ENCODE measurements at places on chromosomes 6 and 20. TPM values are rescaled to one million over a fixed set of nuclear protein-coding genes. Genes with fewer than 3 reads are reported as not detected.

GRCh38 chr6:7254980-7255835 is 57.8 kb downstream of the SSR1 start:
- no peak for DNase-seq

DNA sequence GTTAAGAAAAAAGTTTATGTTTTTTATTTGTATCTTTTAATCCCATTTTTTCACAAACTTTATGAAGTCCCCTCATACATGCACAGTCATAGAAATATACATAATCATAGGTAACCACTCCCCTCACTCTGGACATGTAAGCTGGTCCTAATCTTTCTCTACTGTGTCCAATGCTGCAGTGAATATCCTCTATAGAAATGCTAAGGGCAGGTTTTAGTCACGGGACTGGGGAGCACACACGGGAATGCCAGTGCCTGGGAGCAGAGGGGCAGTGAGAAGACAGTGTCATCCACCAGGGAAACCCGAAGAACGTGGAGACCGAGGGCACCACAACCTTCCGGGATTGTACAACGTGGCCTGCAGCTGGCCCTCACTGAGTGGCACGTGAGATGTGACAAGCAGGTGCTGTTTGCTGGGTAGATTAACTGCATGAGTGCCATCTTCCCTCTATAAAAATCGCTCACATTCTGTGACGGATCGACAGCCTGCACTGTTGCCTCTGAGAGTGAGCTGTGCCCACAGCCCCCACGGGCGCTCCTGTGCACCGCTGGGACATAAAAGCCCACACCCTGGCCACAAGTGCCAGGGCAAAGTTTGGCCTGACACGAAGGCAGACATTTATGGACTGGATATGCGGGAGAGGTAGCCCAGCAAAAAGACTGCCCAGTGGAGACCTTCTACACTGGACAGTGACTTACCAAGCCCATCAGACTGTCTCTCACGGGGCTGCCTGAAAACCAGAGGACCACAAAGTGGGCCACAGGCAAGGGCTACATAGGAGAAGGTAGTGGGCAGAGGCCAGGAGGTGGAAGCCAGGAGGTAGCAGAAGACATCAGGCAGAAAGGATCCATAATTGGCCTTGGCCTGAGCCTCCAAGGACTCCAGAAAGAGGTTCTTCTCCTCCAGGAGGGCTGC is 63.2 kb downstream of the FGD2 start:
- no peak for DNase-seq

- no peak for DNase-seq
These were observed 34.4 kb upstream of the PTPN1 start for GRCh38 chr20:50475681-50476292.

GRCh38 chr6:15368186-15368585 is 122.3 kb downstream of the JARID2 start:
- no peak for DNase-seq

DNA sequence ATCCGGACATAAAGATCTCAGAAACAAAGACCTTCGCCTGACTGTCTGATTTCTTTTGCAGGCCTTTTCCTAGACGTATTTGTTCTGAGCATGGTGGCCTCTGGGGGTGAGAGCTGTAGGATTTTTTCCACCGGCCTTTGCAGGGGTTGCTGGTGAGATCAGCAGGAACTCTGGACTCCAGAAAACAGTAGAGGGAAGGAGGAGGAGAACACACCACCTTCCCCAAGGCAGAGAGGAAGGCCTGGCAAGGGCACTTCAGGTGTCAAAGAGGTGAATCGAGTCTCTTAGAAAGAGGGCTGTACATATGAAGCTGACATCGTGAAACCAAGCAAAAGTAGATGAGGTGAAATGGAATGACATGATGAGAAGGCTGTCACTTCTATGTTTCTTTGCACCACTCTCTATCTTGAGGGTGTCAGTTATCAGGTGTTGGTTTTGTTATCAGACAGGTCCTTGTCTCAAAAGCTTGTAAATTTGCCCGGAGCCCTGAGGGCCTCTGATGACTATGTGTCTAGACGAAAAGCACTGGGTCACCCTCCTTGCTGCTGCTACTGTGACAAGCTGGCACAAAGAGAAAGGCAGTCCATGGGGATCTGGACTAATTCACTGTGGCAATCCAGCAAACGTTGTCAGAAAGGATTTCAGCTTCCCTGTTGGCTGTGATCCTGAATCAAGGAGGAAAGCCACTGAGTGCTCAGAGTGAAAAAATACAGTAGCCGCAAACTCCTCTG is 91.3 kb upstream of the MAP3K7 start:
- DNase-seq: no peak

GRCh38 chr20:63210011-63210605 is 5.8 kb downstream of the YTHDF1 start:
- no peak for DNase-seq

GRCh38 chr6:53302678-53303360 is 45.9 kb downstream of the ELOVL5 start:
- no peak for DNase-seq

DNA sequence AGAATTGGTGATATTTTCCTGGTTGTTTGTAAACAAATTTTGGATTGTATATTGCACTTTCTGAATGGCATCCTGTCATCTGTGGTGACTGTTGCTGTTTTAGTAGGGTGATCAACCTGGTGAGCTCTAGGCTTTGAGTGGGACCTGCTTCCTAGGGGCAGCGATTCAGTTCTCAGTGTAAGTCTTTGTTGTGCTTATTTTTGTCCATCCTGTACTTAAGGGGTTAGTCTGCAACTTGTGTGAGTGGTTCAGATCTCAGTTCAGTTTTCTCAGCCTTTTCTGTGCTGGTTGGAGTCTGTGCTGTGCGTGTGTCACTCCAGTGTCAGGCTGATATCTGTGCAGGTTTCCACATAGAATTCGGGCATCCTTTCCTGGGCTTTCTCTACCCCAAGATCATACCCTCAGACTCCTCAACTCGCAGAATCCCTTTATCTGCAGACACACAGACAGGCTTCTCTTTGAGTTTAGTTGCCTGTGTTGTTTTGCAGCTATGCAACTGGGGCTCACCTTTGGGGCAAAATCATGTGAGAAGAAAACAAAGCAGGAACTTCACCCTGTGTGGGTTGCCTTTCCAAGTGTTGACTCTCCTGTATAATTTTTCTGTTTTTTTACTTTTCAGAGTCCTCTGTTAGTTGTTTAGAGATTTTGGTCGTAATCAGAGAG is 177.7 kb downstream of the FARS2 start:
- DNase-seq: no peak

SLA2 gene
- 0.13 TPM for total RNA-seq

RNF5 gene
- total RNA-seq: 82.3 TPM

ADGB gene
- not detected for total RNA-seq

SPTLC3 gene
- total RNA-seq: 0.03 TPM

All from Panc1 (cell line).